HS-27A (cell line): ENCODE measurements at places on chromosomes 16 and 17.

- no peak for DNase-seq
These were observed 42.0 kb downstream of the CDK5R1 start for GRCh38 chr17:32528825-32529224.

DNA sequence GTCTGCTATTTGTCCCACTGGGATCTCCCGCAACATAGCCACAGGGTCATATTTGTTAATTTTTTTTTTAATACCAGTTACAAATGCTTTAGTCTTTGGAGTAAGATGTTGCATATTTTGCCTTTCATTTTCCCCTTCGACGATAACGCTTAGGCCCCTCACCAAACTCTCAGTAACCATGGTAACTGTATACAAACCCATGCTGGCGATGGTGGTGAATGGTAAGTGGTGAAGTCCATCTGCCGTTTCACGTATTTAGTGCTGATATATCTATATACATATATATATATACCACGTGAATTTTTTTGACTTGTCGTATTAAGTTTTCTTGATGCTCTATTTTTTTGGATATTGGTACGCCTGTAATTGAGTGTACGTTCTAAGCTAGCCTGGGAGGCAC lies 263.7 kb downstream of the RBFOX1 start:
- DNase-seq = no peak

- no peak for DNase-seq
These were observed 34.1 kb downstream of the CMC2 start for GRCh38 chr16:80972611-80973010.

DNA sequence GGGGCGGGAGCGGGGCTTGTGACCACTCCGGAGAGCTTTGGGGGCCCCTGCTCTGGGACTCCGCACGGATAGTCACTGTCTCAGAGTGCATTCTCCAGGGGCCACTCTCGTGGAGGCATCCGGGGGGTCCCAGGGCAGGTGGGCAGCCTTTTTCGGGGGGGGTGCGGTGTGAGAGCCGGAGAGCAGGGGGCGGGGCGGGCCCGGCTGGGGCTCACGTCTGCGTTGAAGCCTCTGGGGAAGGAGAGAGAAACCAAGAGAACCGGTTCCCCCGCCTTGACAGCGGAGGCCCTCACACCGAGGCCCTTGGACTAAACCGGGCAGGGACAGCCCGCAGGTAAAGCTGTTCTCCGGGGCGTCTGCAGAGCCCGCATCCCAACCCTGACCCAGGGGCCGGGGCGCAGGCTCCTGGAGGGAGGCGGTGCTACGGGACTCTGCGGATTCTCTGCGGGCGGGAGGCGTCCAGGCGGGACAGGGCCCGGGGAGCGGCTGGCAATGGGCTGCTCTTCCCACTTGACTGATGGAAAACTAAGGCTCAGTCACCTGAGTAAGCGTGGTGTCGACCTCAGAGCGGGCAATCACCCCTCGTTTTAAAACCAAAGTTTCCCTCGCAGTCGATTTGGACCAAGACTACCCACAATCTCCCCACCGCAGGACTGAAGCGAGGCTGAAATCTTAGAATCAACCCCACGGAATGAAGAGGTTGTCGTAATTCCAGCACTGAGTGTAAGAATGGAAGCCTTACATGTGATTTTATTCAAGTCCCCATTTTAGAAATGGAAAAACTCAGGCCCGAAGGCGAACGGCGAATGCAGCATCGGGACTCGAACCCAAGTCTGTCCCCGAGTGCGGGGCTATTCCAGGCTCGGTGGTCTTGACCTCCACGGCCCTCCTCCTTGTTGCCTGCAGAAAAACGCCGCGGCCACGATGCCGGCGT lies 49.6 kb upstream of the AMZ2 start:
- DNase-seq = no peak

GRCh38 chr17:28643983-28644786 lies 773 bp downstream of the BLTP2 start:
- DNase-seq = no peak
